ENCODE measurements at places on chromosomes 1 and 21.

GRCh38 chr1:1310109-1310385 is 1.6 kb downstream of the PUSL1 start:
- no peak for DNase-seq

DNA sequence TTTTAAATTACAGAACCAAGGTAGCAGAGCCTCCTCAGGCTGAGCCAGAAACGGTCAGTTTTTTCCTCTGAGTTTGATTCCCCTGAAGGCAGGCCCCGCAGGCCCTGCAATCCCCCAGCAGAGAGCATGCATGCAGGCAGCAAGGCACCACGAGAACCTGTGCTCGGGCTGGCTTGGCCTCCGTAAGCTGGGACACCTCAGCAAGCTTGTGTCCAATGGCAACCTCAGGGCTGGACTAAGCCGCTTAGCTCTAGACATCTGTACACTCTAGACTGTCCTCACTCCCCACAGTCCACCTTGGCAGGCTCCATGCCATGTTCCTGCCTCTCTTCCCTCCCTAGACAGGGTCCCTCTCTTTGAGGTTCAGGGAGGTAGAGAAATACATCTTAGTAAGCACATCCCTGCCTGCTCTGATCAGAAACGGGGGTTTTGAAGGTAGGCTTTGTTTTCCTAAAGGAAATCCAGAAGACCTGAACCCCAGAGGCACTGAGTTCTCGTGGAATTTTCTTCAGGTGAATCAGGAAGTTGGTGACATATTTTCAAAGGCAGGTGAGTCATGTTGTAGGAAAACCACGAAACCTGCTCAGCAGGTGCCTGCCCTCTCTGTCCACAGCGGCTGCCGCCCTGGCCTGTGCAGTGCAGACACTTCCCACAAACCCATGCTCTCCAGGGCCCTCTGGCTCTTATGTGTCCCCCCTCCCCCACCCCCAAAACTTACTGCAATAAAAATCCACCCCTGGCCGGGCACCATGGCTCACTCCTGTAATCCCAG is 7.0 kb downstream of the TMEM63A start:
- DNase-seq, result peak; percentile 85

DNA sequence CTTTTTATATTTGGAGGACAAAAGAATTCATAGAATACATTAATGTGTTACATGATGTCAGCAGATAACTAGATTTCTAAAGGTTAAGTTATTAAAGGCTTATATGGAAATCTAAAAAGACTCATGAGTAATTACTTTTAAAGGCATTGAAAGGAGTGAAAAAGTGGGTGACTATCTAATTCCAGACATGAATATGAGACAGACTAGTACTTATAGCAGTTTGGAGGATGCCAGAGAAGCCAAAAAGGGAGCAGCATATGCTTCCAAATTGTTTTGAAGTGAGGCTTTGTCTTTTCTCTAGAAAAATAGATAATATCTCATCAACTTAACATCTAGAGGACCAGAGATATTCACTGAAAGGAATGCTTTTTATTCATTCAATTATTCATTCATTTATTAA is 275.5 kb upstream of the CACYBP start:
- DNase-seq, result no peak

- no peak for DNase-seq
Observed at GRCh38 chr1:18578271-18578670, 52.4 kb upstream of the PAX7 start.

DNA sequence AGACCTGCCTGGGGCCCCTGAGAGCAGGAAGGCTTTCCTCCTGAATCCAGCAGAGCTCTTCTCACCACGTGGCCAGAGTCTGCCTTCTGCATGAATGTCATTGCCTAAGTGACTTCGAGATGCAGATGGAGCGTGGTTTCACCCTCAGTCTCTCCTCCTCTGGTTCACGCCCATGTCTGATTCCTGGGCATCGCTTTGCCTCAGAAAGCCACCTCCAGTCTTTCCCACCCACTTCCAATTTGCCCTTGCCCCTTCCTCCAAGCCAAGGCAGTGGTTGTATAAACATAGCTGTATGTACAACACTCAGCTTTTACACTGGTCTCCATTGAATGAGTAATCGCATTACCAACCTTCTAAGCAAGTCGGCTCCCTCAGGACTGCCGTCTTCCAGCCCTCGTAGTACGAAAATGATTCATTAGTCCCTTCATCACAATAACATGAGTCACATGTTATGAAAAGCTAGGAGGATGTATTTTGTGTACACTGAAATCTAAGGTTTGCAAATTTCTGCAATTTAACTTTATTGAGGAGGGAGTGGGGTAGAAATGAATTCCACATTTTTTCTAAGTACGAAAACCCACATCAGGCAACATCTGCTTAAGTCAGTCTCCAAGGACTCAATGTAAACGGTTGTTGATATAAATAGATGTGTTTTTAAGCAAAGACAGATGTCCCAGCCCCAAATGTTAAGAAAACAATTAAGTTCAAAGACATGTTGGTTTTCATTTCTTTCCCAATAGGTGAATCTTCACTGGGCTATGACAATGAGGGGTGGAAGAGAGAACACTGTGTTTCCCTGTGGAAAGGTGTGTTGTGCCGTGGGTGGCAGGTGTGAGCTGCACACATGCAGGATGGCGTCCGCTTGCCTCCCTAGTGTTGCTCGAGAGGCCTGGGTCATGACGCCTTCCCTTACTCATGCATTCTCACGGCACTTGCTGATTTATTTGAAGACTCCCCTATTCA is 32.3 kb upstream of the ETS2 start:
- no peak for DNase-seq

DNA sequence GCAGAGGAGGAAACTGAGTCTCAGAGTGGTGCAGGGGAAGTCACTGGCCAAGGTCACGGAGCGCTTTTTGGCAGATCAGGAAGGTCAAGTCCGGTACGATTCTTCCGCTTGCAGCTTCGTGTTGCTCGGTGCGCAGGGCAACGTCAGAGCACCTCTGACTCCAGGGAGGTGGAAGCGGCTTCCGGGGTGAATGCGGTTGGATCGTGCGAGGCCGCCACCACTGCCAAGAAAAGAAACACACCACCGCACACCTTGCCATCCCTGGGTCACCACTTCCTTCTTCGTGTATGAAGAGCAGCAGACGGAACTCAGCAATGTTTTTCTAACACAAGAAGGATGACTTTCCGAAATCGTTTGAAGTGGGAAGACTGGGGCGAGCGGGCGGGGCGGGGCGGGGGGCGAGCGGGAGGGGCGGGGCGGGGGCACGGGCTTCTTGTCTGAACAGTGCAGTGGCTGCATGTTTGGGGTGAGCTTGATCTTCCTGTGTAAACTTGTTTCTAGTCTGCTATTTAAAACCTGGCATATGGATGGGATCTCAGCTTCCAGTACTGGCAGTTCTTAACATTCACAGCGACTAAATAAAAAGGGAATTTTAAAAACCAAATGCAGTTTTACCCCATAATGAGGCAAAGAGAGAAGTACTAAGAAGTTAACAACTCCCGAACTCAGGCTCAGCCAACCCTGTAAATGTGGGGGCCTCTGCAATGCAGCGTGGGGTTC is 300.0 kb downstream of the RRAGC start:
- peak; percentile 79 for DNase-seq

DNA sequence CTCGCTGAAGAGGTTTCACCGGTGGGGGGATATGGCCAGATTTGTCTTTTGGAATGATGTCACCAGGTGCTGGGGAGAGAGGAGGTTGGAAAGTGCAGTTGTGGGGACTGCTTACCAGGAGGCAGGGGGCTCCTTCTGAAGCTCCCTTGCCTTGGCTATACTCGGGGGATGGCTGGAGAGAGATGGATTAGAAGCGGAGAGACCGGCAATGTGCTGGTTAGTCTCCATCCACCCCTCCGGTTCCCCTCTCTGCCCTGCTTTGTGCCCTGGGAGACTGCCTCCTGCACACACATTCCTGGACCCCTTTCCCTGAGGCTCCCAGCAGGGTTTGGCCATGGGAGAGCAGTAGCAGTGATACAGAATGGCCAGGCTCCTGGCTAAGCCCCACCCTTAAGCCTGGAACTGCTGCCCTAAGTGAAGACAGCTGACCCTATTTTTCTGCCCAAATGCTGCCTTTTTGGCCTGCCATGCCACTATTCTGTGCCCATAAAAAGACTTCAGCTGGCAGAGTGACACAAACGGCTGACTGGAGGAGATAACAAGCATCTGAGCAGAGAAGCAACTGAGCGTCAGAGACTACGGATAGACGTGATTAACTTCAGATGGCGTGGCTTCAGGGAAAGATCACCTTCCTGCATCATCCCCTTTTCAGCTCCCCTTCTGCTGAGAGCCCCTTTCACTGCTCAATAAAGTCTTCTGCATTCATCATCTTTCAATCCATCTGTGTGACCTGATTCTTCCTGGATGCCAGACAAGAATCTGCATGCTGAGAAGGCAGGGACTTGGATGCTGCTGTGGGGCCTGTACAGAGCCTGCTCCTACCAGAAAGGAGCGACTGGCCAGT is 14.5 kb upstream of the VPS13D start:
- DNase-seq, result no peak

- no peak for DNase-seq
Observed at GRCh38 chr21:33290441-33290840, 24.3 kb downstream of the IL10RB start.

- DNase-seq, result no peak
Observed at GRCh38 chr1:174656409-174657059, 208.8 kb downstream of the GPR52 start.

- no peak for DNase-seq
Observed at GRCh38 chr1:108708691-108709660, 3.7 kb upstream of the FNDC7 start.

Measured in upper lobe of right lung (tissue), 1 donor.